Vagina (tissue), 2 donors: ENCODE measurements at places on chromosomes 4 and X. TPM values are rescaled to one million over a fixed set of nuclear protein-coding genes. Genes with fewer than 3 reads are reported as not detected.
A peak's percentile ranks its signal among the peaks of the same experiment; 100 is the strongest.

- no peaks in the 10 kb centered on the region for H3K27me3 ChIP-seq
- no peak for DNase-seq
These were observed 440.5 kb downstream of the MAPK10 start for GRCh38 chr4:85919200-85919887.

DNA sequence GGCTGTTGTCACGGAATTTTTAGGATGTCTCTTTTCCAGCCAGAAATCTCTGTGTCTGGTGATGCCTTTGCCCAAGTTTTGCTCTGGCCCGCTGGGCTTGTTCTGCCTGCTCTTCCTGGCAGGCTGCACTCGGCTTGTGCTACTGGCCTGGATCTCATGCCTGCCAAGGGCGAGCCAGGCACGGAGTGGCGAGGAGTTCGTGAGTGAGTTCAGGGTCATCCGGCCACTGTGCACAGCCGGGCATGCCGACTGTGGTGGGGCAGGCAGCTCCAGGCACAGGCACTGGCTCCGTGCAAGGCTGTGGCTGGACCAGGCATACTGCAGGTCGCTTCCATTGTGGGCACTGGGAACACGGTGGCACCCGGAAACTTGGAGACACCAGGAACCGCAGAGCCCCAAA is 129.1 kb downstream of the ARHGAP10 start:
- no peak overlapping the region for H3K4me3 ChIP-seq
- no peaks in the 10 kb centered on the region for H3K27me3 ChIP-seq
- no peak for DNase-seq
- H3K4me1 ChIP-seq = peaks cover 54% of the 10 kb centered on the region
- H3K27ac ChIP-seq = peak overlapping the region; percentile 40

GRCh38 chr4:85153221-85153620 is 186.7 kb upstream of the WDFY3 start:
- H3K27me3 ChIP-seq = no peaks in the 10 kb centered on the region
- H3K4me3 ChIP-seq = no peak overlapping the region
- no peaks in the 10 kb centered on the region for H3K4me1 ChIP-seq

GRCh38 chrX:42465821-42466220 is 312.1 kb downstream of the PPP1R2C start:
- no peaks in the 10 kb centered on the region for H3K4me1 ChIP-seq
- H3K4me3 ChIP-seq = no peak overlapping the region
- no peak for DNase-seq

The CXXC4 gene
- 0.74 TPM for total RNA-seq

The PYURF gene
- 121 TPM for total RNA-seq

The PGK1 gene
- total RNA-seq = 135 TPM

DNA sequence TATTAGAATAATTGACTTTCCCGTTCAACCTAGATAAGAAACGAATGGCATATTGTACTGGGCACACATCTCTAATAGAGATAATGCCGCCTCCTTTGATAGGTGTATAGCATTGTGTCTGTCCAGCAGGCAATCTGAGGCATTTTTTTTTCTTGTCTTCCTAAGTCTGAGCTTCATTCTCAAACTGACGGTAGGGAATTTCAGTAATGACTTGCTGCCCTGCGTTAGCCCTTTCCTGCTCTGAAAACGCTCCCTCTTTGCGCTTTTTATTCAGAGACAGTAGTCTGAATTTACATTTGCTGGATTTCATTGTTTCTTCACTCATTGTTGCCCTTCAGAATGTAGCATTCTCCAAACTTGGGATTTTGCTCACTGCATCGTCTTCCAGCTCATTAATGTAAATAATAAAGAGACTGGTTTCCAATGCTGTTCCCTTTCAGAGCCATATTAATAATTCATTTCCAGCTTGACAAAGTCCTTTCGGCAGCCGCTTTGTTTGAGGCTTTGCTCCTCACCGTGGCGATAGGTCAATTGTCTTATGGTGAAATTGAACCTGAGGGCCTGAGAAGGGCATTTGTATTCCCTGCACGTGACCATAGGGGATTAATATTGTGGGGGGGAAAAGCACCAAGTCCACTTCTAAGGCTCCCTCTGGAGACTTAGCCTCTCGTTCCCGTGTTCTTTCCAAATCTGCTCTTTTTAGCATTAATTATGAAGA is 412.1 kb downstream of the SMARCA1 start:
- H3K4me1 ChIP-seq = no peaks in the 10 kb centered on the region
- no peak overlapping the region for H3K27ac ChIP-seq
- DNase-seq = no peak
- H3K36me3 ChIP-seq = no peaks in the 10 kb centered on the region

DNA sequence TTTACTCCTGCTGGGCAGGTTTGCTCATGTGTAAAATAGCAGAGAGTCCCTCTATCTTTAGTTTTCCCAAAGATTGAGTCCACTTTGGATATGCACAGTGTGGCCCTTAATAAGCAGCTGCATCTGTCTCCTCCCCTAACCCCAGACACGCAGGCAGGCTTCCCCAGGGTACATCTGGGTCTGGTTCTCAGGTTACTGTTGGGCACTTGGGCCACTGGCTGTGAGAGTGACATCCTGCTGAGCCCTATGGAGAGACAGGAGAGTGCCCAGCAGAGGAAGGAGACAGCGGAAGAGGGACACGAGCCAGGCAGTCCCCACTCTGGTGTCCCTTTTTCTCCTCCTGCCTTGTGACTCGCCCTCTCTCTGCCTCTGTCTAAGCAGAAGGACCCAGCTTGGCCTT is 16.0 kb downstream of the XK start:
- no peaks in the 10 kb centered on the region for H3K4me1 ChIP-seq
- DNase-seq = no peak
- no peaks in the 10 kb centered on the region for H3K36me3 ChIP-seq
- H3K4me3 ChIP-seq = no peak overlapping the region

DNA sequence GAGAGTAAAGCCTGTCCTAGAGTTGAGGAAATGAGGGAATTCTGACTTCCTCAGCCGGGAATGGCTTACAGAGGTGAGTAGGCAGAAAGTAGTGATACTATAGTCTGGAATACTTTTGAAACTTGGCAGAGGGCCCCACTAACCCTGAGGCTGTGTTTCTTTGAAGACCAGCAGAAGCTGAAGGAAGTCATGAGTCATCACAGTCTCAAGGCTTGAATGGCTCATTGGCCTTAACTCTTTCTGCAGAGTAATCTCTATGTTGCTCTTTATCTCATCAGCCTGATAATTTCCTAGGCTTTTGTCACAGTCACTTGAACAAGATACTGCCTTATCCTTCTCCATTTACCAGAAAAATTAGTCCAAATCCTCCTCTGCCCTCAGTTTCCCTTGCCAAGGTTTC is 80.8 kb downstream of the ANKRD50 start:
- H3K27ac ChIP-seq = no peak overlapping the region
- no peak overlapping the region for H3K4me3 ChIP-seq
- H3K4me1 ChIP-seq = peaks cover 4% of the 10 kb centered on the region

The ARSJ gene
- 5.4 TPM for total RNA-seq

DNA sequence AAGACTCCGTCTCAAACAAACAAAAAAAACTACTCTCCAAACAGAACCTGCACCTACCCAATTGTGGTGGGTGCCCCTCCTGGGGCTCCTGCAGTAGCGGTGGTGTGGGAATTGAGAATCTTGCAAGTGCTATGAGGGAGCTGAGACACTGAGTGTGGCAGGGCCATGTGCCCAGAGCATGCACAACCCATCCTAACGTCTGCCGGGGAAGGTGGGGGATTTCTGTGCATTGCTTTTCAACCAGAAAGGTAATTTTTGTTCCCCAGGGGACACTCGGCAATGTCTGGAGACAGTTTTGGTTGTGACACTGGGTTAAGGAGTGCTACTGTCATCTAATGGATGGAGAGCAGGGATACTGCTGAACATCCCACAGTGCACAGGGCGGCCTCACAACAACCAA is 35.7 kb downstream of the TBL1X start:
- H3K27me3 ChIP-seq = no peaks in the 10 kb centered on the region
- no peaks in the 10 kb centered on the region for H3K4me1 ChIP-seq
- no peak for DNase-seq

DNA sequence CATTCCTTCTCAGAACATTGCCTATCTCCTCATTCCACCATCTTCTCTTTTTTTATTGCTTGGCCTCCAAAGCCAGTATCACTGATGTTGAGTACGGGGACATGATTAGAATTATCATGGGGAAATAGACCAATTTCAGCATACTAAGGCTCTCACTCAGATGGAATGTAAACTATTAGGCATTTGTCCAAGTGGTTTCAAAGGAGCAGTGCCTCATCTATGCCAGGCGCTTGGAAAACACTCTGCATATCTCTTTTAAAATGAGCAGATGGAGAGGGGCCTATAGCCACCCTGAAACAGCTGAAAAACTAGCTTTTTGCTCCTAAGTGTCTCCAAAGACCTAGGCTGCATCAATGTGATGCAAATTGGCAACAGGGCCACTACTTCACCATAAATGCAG is 150.8 kb upstream of the DIPK2B start:
- H3K4me3 ChIP-seq = no peak overlapping the region
- H3K36me3 ChIP-seq = no peaks in the 10 kb centered on the region
- no peaks in the 10 kb centered on the region for H3K27me3 ChIP-seq
- H3K4me1 ChIP-seq = no peaks in the 10 kb centered on the region
- H3K27ac ChIP-seq = no peak overlapping the region

The CACNA1F gene
- 0.25 TPM for total RNA-seq

DNA sequence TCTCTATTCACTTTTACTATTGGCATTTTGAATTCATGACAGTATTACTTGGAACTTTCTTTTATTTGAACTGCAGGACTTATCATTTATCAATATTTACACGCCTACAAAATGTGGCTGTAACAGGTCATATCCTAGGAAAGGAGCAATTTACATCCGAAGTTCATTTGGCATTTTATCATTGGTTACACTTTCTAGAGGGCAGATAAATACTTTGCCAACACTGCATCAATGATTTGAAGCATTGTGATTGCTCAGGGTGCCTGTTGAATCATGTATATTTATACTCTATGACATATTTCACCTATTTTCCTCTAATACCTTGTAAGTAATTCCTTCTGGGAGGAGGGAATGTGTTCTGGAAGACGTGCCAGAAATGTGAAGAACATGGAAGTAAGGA is 136.7 kb downstream of the MID1IP1 start:
- no peak overlapping the region for H3K4me3 ChIP-seq
- H3K36me3 ChIP-seq = no peaks in the 10 kb centered on the region

GRCh38 chrX:11367609-11368430 is 74.6 kb downstream of the AMELX start:
- H3K36me3 ChIP-seq = no peaks in the 10 kb centered on the region
- H3K4me3 ChIP-seq = no peak overlapping the region
- no peaks in the 10 kb centered on the region for H3K4me1 ChIP-seq
- DNase-seq = no peak

DNA sequence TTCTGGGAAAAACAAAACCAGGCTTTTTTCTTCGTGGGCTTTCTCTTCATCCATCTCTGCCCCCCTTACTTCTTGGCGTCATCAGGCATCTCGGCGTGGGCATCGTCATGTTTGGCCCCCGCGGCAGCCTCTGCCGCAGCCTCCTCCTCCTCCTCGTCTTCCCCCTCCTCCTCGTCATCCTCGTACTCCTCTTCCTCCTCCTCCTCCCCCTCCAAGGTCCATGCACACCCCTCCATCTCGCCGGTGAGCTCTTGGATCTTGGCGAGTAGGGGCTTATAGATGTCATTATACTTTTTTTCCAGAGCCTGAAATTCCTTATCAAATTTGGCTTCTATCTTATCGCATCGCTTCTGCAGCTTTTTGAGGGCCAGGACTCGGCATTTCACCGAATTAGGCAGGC is 488 bp downstream of the NAP1L5 start:
- H3K4me3 ChIP-seq = peak overlapping the region; percentile 60
- no peaks in the 10 kb centered on the region for H3K36me3 ChIP-seq
- no peaks in the 10 kb centered on the region for H3K4me1 ChIP-seq
- H3K27me3 ChIP-seq = no peaks in the 10 kb centered on the region

- H3K36me3 ChIP-seq = no peaks in the 10 kb centered on the region
- no peaks in the 10 kb centered on the region for H3K4me1 ChIP-seq
- no peak overlapping the region for H3K4me3 ChIP-seq
- H3K27me3 ChIP-seq = no peaks in the 10 kb centered on the region
- no peak overlapping the region for H3K27ac ChIP-seq
These were observed 44.4 kb downstream of the RAP1GDS1 start for GRCh38 chr4:98305576-98305975.

DNA sequence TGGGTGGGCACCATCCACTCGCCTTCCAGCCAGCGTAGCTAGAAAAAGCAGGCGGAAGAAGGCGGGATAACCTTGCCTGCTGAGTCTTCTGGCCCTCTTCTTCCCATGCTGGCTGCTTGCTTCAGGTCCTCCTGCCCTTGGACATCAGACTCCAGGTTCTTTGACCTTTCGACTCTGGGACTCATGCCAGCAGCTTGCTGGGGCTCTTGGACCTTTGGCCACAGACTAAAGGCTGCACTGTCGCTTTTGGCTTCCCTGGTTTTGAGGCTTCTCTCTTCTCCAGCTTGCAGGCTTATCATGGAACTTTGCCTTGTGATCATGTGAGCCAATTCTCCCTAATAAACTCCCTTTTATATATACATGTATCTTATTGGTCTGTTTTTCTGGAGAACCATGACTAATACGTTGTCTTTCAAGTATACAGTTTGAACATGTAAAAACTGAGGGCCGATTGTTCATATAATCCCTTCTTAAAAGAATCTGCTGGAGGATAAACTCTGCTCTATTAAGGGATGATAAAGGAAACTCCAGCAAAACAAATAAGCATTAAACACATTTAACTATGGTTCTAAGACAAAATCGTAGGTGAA is 116.6 kb upstream of the LCORL start:
- no peaks in the 10 kb centered on the region for H3K27me3 ChIP-seq
- H3K27ac ChIP-seq = no peak overlapping the region
- DNase-seq = no peak
- H3K4me3 ChIP-seq = no peak overlapping the region

DNA sequence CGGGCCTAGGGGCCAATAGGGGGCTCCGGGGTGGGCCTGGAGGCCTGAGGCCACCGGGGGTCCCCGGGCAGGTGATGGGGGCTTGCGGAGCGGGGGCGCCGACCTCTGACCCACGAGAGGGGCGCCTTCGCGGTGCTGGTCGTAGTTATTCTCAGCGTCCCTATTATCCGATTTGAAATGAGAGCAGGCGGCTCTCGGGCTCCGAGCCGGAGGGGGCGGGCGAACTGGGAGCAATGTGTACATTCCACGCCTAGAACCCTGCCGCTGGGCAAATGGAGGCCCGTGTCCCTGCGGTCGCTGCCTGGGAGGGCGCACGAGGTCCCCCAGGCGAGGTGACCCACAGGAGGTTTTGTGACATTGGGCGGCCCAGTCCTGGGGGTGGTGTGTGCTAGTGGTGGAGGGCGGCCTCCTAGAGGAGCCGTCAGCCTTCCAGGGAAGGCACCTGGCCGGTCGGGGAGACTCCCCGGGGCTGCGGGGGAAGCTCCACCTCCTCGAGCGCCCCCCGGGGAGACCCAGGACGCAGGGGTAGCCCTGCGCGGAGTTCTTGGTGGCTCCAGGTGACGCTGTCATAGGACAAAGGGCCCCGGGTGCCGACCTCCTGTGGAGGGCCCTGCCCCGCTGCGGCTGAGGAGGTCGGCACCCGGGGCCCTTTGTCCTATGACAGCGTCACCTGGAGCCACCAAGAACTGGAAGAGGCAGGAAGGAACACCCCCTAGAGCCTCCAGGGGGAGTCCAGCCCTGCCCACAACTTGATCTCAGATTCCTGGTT is 102.6 kb upstream of the PRKX start:
- peak overlapping the region; percentile 97 for H3K27ac ChIP-seq
- DNase-seq = no peak
- peak overlapping the region; percentile 94 for H3K4me3 ChIP-seq
- no peaks in the 10 kb centered on the region for H3K36me3 ChIP-seq
- peaks cover 9% of the 10 kb centered on the region for H3K4me1 ChIP-seq
